ENCODE measurements at places on chromosomes 7 and 10. TPM values are rescaled to one million over a fixed set of nuclear protein-coding genes. Genes with fewer than 3 reads are reported as not detected.

Gene NACAD
- 0.66 TPM for total RNA-seq

Gene SPDYE3
- not detected for total RNA-seq

Gene INTS1
- 55.2 TPM for total RNA-seq

Gene OR6B1
- total RNA-seq: not detected

Gene GIMAP7
- 30.9 TPM for total RNA-seq

Gene CDHR1
- total RNA-seq: 0.13 TPM

Gene CCL24
- total RNA-seq: 0.53 TPM

Gene GRM3
- total RNA-seq: not detected

Gene NEUROG3
- total RNA-seq: not detected

Gene MRPL43
- total RNA-seq: 45.1 TPM

Gene WDFY4
- total RNA-seq: 4.9 TPM

Gene CALML3
- not detected for total RNA-seq

Gene LIPK
- total RNA-seq: not detected

Gene MKRN1
- total RNA-seq: 48.8 TPM

Gene ANKRD7
- 0.65 TPM for total RNA-seq

Gene EPO
- total RNA-seq: not detected

Gene HHEX
- total RNA-seq: 78.8 TPM

Gene GPR37
- 4.1 TPM for total RNA-seq

Gene PRSS2
- 0.27 TPM for total RNA-seq

Gene DOCK1
- 118 TPM for total RNA-seq

Gene PPP1R3C
- 1.6 TPM for total RNA-seq

Gene BTBD16
- total RNA-seq: not detected

Gene SLIT1
- total RNA-seq: not detected

Gene STYXL1
- total RNA-seq: 26.7 TPM

Gene CFAP69
- 3.5 TPM for total RNA-seq

Gene SUN3
- total RNA-seq: not detected

Gene ST8SIA6
- 0.29 TPM for total RNA-seq

Gene RADIL
- total RNA-seq: 0.80 TPM

Gene CNTNAP2
- not detected for total RNA-seq

Gene DRGX
- not detected for total RNA-seq

Gene GIMAP6
- 156 TPM for total RNA-seq

Gene AGMO
- not detected for total RNA-seq

Gene CCZ1
- total RNA-seq: 111 TPM

Gene SFXN4
- 25.4 TPM for total RNA-seq

Gene CTTNBP2
- not detected for total RNA-seq

Gene LRCH4
- total RNA-seq: 21.3 TPM

Gene PNLIPRP3
- not detected for total RNA-seq

Measured in thoracic aorta endothelial cell (primary cell).